ENCODE measurements at places on chromosomes 6 and 20.

- no peak for DNase-seq
Observed at GRCh38 chr6:71334768-71335167, 46.2 kb downstream of the OGFRL1 start.

- DNase-seq: no peak
Observed at GRCh38 chr20:57009355-57009754, 257.1 kb downstream of the BMP7 start.

- no peak for DNase-seq
Observed at GRCh38 chr20:31572042-31572700, 32.9 kb upstream of the ID1 start.

GRCh38 chr6:44567406-44567805 lies 179.9 kb downstream of the CDC5L start:
- DNase-seq: no peak

- peak; percentile 20 for DNase-seq
Observed at GRCh38 chr6:107418118-107418517, 41.2 kb downstream of the PDSS2 start.

DNA sequence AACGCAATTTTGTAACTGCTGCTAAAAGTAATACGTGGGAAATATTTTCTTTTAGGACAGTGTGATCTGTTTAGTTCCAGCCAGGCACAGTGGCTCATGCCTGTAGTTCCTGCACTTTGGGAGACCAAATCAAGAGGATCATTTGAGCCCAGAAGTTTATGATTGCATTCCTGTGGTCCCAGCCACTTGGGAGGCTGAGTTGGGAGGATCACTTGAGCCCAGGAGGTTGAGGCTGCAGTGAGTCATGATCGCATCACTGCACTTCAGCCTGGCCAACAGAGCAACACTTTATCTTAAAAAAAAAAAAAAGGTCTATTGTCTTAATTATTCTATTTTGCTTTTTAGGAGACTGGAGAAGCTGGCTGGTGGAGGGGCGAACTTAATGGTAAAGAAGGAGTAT lies 101.5 kb downstream of the CD2AP start:
- no peak for DNase-seq

- DNase-seq: no peak
Observed at GRCh38 chr6:142570221-142570671, 268.4 kb downstream of the ADGRG6 start.

Measured in GM10248 (cell line).